ENCODE measurements at places on chromosomes 1 and 21.

DNA sequence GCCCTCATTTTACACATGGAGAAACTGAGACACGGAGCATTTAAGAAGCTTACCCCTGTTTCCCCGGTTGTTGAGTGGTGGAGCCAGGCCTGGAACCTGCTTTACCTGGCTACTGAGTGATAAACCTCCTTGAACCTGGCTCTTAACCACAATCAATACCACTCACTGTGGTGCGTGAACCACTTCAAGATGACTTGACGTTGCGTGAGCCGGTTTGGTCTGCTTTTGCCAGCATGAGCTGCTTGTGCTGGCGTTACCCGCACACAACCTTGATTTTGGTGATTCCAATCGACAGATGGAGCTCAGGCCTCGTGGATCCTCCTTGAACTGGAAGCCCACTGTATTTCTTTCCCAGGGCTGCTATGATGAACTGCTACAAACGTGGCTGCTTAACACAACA is 6.1 kb upstream of the TINAGL1 start:
- no peak for DNase-seq

- DNase-seq = no peak
Observed at GRCh38 chr1:69752831-69753230, 185.1 kb downstream of the LRRC7 start.

- DNase-seq = no peak
Observed at GRCh38 chr1:174217248-174217647, 57.9 kb downstream of the RABGAP1L start.

GRCh38 chr1:34842952-34843371 is 16.6 kb downstream of the SMIM12 start:
- no peak for DNase-seq

DNA sequence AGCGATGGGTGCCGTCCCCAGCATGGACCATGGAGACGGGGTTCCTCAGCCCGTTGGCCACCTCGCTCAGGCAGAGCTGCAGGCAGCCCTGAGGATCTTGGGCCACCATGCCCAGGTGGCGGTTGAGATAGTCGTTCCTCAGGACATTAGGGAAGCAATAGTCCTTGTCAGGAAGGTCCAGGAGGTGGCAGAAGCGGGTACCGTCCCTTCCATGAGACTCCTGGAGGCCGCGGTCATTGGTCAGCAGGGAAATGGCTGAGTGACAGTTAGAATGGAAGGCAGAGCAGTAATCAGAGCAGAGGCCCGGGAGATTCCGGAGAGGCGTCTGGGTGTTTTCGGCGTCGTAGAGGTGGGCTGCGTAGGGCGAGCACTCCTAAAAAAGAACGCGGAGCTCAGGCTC is 4.1 kb downstream of the HHIPL2 start:
- DNase-seq = no peak

GRCh38 chr1:107413546-107413945 is 272.7 kb downstream of the NTNG1 start:
- DNase-seq = no peak
